Aorta (tissue), 5 donors: ENCODE measurements at places on chromosomes 16 and 17. TPM values are rescaled to one million over a fixed set of nuclear protein-coding genes. Genes with fewer than 3 reads are reported as not detected.

DNA sequence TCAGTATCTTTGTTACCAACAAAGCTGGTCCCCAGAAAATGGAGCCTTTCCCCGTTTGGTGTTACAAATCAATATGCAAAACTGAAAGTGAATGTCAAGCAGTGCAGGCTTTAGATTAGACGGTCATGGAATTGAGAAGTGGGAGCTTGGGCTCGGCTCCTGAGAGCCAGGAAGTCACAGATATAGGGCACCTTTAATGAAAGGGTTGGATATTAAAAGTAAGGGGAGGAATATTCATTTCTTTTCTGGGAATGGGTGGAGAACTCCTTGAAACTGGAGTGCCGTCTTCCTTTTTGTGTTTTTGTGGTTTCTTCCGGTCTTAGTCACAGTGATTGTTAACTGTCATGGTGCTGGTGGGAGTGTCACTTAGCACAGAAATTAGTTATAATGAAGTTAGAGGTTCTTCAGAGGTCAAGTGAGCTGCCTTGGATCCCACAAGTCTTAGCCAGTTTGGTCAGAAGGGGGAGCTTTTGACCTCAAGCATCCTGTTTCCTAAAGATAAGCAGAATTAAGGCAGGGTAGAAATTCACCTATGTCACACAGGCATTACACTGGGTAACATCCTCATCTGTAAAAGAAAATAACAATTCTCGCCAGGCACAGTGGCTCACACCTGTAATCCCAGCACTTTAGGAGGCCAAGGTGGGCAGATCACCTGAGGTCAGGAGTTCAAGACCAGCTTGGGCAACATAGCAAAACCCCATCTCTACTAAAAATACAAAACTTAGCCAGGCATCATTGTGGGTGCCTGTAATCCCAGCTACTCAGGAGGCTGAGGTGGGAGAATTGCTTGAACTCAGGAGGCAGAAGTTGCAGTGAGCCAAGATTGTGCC lies 9.6 kb upstream of the EIF1 start:
- no peak for DNase-seq

DNA sequence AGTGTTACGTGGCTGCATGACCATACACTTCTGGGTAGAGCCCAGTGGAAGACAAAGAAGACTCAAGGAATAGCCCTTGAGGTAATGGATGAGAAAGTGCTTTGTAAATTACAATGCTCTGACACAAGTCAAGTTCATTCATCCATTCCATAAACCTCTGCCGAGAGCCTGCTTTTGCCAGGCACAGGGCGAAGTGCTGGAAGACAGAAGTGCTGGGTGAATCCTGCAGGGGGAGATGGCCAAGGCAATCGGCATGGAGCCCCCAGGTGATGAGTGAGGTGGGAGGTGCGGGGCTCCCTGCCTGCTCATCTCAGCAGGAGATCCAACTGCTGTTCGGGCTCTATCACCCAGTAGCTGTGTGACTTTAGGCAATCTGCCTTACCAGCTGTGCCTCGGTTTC lies 2.8 kb upstream of the SOCS3 start:
- no peak for DNase-seq

GRCh38 chr16:69917739-69918138 lies 33.4 kb upstream of the CLEC18A start:
- peak; percentile 84 for DNase-seq

GRCh38 chr17:28704219-28704858 lies 7.3 kb downstream of the PROCA1 start:
- no peak for DNase-seq

The CETP gene
- total RNA-seq: 0.49 TPM

GRCh38 chr16:12742741-12743140 lies 60.9 kb downstream of the CPPED1 start:
- no peak for DNase-seq

DNA sequence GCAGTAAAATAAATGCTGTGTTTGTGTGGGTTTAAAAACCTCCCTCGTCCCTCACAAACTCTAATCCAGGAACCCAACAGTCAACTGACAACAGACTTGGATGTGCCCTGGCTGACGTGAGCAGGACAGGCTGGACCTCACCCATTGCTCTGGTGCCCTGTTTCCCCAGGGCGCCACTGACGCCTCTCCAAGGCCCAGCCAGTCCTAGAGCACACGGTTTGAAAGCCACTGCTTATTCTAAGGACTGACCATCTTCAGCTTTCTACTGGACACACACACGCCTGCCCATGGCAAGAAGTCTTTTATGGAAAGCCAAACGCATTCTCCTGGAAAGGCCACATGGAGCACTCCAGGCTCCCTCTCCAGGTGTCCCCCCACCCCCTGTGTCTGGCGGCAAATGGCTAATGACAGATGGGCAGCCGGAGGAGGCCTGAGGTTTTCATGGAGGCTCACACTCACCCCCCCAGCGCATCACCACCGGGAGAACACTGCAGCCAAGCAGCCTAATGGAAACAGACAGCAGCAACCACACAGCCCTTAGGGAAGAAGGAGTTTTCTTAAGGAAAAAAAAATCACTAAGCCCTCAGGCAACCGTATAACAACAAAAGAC lies 319.2 kb downstream of the SOX9 start:
- DNase-seq: no peak

GRCh38 chr16:85004587-85005205 lies 6.6 kb downstream of the ZDHHC7 start:
- peak; percentile 77 for DNase-seq

- DNase-seq: no peak
These were observed 8.7 kb upstream of the TBX4 start for GRCh38 chr17:61443475-61443882.

The GPR179 gene
- total RNA-seq: not detected

DNA sequence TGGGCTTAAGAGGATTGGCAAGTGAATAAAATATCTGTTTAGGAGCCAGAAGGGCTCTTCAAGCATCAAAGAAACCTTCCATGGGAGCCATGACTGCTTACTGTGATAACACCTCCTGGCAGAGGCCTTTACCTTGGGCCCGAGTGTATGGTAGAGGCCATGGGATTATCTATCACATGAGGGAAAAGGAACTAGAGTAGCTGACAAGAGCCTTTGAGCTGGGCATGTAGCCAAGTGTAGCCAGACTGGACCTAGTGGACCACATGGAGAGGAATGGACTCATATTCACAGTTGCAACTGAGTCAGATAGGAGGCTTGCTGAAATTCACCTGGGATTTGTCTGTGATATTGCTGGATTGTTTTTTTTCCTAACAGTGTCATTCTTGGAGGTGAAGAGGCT lies 276.0 kb upstream of the ZFHX3 start:
- peak; percentile 71 for DNase-seq

DNA sequence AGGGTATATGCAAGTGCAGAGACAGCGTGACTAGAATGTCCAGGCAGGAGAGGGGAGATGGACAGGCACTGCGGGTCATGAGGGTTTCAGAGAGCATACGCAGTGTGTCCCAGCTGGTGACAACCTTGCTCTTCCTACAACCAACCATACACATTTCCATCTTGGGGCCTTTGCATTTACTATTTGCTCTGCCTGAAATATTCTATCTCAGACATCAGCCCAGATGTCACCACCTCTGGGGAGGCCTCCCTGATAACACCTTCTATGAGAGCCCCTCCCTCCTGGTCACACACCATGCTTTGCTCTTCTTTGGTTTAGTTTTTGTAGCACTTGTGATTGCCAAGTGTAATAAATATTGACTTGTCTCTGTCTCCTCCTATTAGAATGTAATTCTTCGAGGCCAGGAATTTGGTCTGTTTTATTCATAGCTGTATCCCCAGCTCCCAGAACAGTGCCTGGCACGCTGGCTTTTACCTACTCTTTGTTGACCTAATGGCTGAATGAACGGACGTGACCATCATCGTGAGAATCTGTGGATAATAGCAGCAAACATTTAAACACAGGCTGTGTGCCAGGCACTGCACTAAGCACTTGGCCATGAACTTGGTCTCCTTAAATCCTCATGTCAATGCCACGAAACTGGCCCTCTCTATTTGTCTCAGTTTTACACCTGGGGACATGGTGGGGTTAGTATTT lies 51.9 kb downstream of the PLCG2 start:
- DNase-seq: no peak

GRCh38 chr16:85187002-85187401 lies 74.7 kb upstream of the CIBAR2 start:
- peak; percentile 80 for DNase-seq

The OR4D1 gene
- not detected for total RNA-seq

The TMEM235 gene
- total RNA-seq: not detected

DNA sequence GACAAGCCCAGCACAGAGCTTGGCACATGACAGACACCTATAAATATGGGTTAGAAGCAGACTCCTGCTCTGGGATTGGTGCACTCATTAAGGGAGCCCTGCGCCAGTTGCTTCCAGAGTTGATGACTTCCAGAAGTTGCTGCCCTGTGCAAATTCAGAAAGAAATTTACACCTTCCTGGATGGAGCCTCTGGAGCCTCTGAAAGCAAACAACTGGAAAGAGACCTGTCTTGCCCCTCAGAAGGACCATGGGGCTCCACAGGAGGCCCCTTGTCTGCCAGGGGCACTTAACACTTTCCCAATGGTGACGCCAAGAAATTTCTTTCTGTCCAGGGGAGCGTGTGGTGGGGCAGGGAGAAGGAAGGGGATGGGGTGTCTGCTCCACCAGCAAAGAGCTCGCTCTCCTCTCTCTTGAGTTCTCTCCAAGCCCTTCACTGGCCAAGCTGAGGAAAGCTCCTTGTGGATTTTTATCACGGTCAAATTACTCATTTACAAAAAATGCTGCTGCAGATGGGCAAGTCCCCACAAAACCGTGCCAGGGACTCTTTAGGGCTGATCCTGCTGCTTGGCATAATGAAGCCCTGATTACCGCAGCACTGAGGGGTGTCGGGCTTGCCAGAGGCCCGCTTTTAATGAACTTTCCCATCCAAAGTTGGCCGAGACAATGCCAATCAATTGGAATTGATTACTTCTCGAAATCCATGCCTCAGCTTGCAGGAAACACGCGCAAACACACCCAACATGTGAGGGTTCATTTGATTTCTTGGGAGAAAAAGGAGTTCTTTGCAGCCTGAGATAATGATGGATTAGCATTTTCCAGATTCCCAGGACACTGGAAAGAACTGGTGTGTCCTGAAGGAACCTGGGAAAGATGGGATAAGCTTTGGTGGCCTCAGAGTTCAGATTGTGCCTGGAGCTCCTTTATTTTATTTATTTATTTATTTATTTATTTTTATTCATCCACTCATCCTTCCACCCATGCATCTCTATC lies 583.6 kb upstream of the CDH5 start:
- peak; percentile 61 for DNase-seq

The CA7 gene
- not detected for total RNA-seq

- no peak for DNase-seq
These were observed 36.3 kb downstream of the GLG1 start for GRCh38 chr16:74570412-74571301.

DNA sequence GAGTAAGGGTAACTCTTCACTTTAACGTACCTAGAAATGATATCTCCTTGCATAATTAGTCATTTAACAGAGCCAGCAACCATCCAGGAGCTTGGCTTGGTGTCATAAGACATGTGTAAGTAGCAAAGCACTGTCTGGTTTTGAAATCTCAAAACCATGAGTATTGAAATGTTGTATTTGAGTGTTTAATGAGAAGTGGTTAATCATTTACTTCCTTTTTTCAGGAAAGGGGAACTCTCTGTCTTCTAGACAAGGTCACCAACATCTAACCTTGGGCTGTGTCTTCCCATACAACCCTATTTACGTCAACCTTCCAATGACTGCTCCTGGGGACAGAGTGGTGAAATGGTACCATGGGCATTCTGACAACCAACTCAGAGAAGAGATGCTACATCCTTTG lies 27.1 kb downstream of the PMP22 start:
- no peak for DNase-seq

DNA sequence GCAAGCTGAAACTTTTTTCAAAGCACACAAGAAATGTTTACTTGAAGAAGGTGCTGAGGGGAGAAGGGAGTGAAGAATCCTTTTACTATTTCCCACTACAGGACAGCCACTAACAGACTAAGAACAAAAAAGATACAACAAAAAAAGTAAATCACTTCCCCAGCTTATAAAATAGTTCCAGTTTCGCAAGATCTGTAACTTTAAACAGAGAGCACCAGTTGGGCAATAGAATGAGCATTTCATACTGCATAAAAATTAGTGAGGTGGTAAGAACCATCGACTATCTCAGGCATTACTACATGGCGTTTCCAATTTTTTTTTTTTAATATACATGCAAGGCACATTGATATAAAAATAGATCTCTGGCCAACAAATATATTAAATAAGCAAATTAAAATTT lies 11.1 kb downstream of the CRYBA1 start:
- DNase-seq: no peak

DNA sequence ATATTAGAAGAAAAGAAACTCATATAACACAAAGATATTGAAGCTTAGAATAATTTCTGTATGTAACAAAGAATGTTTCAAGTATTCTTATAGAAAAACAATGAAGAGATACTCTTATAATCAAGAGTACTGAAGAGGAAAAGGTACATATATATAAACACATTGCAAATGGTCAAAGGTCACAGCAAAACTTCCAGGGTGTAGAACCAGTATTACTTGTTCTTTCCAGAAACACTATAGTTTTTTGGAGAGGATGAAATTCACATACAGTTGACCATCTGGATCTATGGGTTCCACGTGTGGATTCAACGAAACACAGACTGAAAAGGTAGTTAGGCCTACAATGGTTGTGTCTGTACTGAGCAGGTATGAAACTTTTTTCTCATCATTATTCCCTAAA lies 22.6 kb downstream of the PRPSAP1 start:
- DNase-seq: no peak

- DNase-seq: no peak
These were observed 46.6 kb upstream of the LYRM9 start for GRCh38 chr17:27939474-27940465.

- no peak for DNase-seq
These were observed 31.5 kb upstream of the FOXF1 start for GRCh38 chr16:86478779-86479178.

The BORCS6 gene
- 5.2 TPM for total RNA-seq

- DNase-seq: no peak
These were observed 64.9 kb downstream of the CDYL2 start for GRCh38 chr16:80739523-80739922.

The GSPT1 gene
- total RNA-seq: 76.7 TPM

GRCh38 chr16:53090591-53091411 lies 36.0 kb downstream of the CHD9 start:
- DNase-seq: peak; percentile 94
